Endothelial cell of umbilical vein (primary cell): ENCODE measurements at places on chromosomes 3 and 15. TPM values are rescaled to one million over a fixed set of nuclear protein-coding genes. Genes with fewer than 3 reads are reported as not detected.
A peak's percentile ranks its signal among the peaks of the same experiment; 100 is the strongest.

DNA sequence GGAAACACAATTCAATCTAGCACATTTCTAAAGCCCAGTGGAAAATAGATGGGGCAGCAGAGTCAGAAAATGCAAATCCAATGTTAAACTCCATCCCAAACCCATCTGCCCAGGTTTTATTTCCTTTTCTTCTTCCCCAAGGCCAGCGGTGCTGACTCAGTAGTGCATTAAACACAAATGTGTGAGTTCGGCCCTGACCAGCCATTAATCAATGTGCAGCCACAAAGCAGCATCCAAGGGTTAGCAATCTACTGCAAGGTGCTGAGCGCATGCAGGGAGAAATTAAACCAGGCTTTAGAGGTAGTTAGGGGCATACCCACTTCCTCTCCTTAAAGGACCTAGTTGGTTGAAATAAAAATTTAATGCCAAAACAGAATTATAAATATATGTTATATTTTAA is 583.3 kb upstream of the PPP2R3A start:
- no peak for DNase-seq

- peak; percentile 49 for DNase-seq
These were observed at the start of gene CGNL1 for GRCh38 chr15:57375827-57376695. Gene CGNL1 (plus strand): TSS chr15:57376505. CDS start chr15:57438000, 61,495 bp downstream.

DNA sequence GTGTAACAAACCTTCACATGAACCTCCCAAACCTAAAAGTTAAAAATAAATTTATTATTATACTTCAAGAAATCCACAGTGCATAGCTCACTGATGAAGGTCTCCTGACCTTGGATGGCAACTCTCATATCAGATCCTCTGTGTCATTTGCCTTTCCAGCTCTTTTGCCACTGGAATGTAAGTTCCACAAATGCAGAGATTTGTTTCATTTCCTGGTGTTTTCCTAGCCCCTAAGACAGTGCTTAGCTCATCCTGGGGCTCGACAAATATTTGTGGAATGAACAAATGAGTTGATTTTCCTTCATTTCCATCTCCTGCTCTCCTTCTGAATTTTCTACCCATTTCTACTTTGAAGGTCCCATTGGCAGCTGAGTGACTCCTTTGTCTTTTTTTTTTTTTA is 56.0 kb downstream of the FRMD4B start:
- no peak for DNase-seq

- DNase-seq = no peak
These were observed 168.0 kb upstream of the NDN start for GRCh38 chr15:23854912-23855659.

GRCh38 chr3:27675287-27675686 is 46.8 kb downstream of the EOMES start:
- DNase-seq = peak; percentile 66

DNA sequence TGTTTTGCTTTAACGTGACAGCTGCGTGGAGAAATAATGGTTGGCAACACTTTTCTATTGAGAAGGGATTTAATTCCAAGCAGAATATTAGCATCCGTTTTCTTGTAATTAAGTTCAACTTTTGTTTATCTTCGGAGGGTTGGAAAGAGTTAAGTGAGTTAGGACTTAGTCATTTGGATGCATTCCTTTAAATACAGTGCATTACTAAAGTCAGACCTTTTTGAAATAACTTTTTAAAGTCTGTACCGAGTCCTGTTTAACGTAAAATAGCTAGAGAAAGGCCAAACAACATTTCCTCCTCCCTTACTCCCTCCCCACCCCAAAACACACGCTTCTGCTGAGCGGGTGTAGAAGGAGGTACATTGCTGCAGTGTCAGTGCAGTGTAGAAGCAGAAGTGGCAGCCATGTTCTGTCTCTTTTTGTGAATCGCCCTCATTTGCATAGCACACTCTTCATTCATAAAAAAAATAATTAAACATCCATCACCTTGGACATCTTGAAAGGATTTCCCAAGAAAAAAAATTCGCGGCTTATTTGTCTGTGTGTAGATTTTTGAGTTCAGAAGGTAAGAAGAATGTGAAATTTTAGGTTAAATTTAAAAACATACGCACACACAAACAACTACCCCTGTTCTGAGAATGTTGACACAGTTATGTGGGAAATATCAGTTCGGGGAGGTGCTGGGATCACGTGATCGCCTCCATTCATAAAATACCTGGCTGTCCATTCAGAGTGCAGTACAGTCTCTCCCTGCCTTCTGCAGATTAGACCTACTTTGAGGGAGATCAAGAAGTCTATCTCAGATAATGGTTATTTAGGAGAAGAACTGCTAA is 1.6 kb downstream of the SPRED1 start:
- DNase-seq = peak; percentile 75

DNA sequence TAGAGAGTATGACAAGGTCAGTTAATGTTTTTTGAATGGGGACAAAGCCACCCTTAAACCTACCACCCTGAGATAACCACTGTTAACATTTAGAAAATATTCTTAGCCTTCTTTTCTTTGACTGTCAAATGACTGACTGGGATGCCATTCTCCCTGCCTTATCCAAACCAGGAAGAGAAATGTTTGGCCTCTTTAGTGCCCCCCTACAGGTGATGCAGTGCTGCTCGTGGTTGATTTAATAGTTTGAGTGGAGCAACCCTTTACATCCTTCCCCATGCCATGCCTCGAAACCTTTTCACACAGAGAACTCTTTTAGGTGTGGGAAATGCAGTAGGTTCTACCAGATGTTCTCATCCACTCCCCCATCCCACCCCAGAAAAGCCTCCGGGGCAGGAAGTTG is 38.7 kb upstream of the UMPS start:
- DNase-seq = no peak

GRCh38 chr3:114716126-114716525 is 422.3 kb downstream of the TIGIT start:
- no peak for DNase-seq

MASP1 gene
- total RNA-seq = 0.31 TPM in 1 of 2 replicates, not detected in the other
